ENCODE measurements at places on chromosomes 6 and 20.

DNA sequence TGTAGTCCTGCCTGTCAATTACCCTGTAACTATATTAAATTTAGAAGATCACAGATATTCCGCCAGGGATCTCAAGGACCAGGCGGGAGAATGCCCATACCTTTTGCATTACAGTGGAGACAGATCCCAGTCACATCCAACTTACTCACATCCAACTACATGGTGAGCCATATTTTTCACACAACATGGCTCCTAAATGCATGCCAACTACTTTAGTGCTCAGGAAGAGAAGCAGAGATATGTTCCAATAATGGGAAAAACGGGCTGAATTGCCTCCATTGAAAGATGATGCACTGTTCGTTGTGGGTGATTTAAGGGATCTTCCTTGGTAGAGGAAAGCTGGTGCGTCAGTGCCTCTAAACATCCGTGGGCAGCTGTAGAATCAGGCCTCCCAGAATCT, 304.5 kb downstream of the CD83 start:
- no peak for DNase-seq

DNA sequence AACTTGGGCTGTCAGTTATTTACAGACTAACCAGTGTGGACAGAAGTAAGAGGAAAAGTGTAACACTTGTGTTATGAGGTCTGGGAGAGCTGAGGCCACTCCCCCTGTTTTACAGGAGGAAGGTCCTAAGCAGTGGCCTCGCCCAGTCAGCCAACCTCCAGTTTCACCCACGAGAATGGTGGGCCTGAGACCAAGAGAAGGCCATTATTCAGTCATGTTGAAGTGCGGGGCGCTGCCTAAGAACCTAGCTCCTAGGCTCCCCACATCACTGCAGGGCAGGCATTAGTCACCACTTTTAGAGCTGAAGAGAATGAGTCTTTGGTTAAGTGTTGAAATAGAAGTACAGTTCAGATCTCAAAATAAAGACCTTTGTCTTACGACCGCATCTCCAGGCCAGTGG, 27.9 kb downstream of the CDYL start:
- DNase-seq: peak; percentile 32

DNA sequence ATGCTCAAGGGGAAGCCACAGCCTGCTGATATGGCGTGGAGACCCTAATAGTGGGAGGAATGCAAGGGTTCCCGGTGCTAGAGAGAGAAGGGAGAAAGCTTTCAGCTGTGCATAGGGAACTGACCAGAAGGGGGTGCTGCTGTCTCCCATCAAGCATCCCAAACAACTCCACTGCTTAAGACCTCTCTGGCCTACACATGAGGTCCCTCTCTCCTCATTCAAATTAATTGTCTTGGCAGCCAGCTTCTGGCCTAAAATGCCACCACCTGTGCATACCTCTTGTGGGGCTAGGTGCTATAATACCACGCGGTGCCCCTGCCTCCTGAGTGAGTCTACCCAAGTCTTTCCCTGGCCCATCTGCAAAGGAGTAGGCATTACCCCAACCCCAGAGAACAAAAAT, 14.5 kb downstream of the ADISSP start:
- peak; percentile 86 for DNase-seq

- no peak for DNase-seq
Measured at GRCh38 chr6:63510849-63511248, 61.4 kb upstream of the LOC128125822 start.

GRCh38 chr20:10524034-10524476, 89.0 kb downstream of the SLX4IP start:
- DNase-seq: peak; percentile 67

GRCh38 chr20:36975099-36975818, 23.8 kb upstream of the SAMHD1 start:
- DNase-seq: no peak

GRCh38 chr6:46393940-46394337, 97.3 kb downstream of the RCAN2 start:
- DNase-seq: no peak

DNA sequence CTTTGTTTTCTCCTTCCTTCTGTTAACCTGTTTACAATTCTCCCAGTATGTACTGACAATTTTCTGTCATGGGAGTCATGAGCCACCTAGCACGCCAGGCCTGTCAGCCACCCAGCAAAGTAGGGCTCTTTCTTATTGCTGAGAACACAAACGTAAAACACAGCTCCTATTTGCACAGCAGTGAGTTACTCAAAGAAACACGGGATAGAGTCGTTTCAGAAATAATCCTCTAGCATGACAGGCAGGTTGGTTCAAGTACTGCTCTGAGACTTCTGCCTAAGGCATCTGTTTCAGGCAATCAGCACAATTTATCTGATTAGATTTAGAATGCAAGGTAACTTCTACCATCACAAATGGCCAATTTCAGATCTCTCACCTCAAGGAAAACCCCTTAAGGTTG, 88.8 kb downstream of the CD24 start:
- no peak for DNase-seq

DNA sequence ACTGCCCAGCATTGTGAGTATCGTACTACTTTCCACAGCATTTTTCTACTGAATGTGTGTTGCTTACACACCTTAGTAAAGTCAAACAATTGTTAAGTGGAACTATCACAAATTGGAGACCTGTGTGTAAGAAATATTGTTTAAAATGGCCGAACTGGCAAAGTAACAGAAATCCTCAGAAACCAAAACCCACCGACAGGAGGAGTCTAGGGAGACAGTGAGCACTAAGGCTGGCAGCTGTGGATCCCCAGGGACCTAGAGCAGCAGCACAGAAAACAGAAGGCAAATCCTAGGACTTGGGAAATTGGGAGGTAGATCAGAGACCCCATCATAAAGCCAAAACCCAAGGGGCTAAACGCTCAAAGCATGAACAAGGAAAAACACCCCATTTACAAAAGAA, 69.9 kb downstream of the SESN1 start:
- DNase-seq: peak; percentile 35

DNA sequence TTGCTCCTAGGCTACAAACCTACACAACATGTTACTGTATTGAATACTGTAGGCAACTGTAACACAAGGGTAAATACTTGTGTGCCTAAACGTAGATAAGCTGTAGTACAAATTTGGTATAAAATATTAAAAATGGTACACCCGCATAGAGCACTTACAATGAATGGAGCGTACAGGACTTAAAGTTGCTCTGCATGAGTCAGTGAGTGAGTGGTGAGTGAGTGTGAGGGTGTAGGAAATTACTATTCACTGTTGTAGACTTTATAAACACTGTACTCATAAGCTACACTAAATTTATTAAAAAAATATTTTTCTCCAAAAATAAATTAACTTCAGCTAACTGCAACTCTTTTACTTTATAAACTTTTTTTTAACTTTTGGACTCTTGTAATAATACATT, 391.6 kb downstream of the ADGRB3 start:
- no peak for DNase-seq

- no peak for DNase-seq
Measured at GRCh38 chr20:32110173-32110704, 725 bp downstream of the TM9SF4 start.

DNA sequence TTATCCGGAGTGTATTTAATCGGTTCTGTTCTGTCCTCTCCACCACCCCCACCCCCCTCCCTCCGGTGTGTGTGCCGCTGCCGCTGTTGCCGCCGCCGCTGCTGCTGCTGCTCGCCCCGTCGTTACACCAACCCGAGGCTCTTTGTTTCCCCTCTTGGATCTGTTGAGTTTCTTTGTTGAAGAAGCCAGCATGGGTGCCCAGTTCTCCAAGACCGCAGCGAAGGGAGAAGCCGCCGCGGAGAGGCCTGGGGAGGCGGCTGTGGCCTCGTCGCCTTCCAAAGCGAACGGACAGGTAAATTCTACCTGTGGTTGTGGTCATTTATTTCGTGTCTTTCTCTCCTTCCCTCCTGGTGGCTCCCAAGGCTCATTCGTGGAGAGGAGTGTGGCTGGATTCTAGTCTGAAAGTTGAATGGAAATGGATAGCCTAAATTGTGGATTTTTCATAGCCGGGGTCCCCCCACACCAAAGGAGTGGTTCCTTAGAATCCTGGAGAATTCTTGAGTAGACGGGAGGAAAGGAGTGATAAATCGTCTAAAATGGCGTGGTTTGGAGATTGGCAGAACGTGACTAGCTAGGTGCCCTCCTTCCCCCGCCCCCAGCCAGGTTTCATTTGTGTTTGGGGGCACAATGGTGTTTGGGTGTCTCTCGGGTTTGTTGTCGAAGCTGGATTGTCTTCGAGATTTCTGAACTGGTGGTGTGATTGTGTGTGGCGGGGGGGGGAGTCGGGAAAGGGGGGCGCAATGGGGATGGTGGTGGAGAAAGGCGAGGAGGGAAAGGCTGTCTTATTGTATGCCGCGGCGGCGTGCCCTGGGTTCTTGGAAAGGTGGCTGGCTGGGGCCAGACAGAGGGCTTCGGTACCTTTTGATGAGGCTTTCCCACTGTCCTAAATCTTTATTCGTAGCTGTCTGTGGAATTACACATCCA, 673 bp downstream of the MARCKS start:
- DNase-seq: peak; percentile 52

GRCh38 chr20:22207280-22207679, 377.1 kb downstream of the FOXA2 start:
- DNase-seq: no peak

DNA sequence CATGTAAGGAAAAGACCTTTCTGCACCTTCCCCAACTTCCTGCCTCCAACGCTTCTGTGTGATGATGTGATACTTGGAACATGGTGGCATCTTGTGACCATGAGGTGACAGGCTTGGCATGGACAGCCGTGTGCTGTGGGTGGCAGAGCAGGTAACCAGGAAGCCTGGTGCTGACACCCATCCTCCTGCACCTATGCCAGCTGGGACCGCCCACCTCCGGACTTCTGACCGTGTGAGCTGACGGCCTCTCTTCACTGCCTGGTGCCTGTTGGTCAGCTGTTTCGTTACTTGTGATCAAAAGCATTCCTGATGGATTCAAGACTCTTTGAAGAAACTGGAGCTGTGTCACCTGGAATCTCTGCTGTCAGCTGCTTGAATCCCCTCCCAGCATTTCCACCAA, 70.3 kb downstream of the TMEM242 start:
- peak; percentile 15 for DNase-seq

DNA sequence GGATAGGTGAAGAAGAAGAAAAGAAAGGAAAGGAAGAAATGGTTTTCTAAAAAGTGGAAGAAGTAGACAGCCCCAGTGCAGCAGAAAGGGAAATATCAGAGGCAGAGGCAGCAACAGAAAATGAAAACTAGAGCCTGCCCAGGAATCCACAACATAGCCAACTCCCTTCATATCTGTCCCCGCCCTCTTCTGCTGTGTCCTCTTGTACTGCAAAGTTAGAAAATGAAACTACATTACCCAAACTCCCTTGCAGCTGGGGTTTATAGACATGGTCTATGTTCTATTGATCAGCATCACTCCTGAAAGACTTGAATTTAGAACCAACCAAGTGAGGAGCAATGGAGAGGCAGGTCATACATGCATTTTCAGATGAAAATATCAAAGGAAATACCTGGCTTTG, 200.5 kb upstream of the PHACTR1 start:
- peak; percentile 39 for DNase-seq

GRCh38 chr6:46134216-46134615, 4.4 kb downstream of the ENPP4 start:
- no peak for DNase-seq

- no peak for DNase-seq
Measured at GRCh38 chr20:37329481-37330165, 16.3 kb upstream of the SRC start.

- peak; percentile 70 for DNase-seq
Measured at GRCh38 chr6:35757456-35758123, 18.8 kb upstream of the CLPSL2 start.

DNA sequence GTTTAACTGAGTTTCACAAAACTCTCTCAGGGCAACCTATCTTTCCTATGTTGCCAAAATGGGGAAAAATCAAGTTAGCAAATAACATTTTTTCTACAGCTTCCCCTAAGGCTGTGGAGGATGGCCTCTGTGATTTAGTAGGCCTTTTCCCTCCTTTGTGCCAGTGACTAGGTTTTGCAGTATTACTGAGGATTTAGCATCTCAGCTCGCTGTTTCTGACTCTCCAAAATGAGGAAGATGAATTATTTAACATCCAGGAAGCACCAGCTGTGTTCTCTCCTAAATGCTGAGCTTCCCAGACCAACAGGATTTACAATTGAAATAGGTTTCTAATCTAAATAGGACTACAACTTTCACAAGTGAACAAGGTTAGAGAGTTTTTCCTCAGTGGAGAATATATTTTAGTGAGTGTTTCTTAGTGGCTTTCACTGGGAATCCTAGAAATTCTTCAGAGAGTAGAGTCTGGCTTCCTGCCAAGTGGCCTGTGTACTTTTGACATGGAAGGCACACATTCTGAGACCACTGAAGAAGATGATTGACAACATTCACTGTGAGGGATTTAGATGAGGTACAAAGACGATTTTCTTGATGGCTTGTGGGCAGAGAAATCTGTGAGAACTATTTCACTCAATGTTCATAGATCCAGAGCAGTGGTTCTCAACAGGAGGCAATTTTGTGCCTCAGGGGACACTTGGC, 62.4 kb downstream of the PTCHD4 start:
- no peak for DNase-seq

- DNase-seq: no peak
Measured at GRCh38 chr6:127893541-127893940, 7.3 kb downstream of the THEMIS start.

GRCh38 chr6:144824018-144824417, 538.9 kb downstream of the UTRN start:
- DNase-seq: no peak

- no peak for DNase-seq
Measured at GRCh38 chr6:169189182-169189581, 64.5 kb downstream of the THBS2 start.

DNA sequence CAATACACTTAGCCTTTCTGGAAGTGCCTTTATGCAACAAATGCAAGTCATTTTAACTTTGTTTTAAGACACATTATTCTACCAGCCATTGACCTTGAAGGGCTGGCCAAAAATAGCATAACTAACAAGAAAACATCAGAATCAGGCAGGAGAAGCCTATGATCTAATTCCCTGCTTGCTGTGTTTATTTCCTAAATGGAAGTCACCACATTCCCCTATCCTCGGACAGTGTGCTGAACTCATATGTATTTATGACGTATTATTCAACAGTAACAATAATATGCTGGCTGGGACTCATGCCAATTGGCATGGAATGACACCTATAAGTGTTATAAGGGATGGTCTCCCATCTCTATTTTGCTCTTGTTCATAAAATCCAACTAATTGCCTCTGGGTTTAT, 140.7 kb downstream of the MAP3K7 start:
- peak; percentile 9 for DNase-seq

- DNase-seq: no peak
Measured at GRCh38 chr6:156538875-156539660, 238.1 kb upstream of the ARID1B start.
